Stimulated activated CD8-positive, alpha-beta memory T cell treated with anti-CD3 and anti-CD28 coated beads, Interleukin-2, amount 100 ng/mL, for 1 hour (primary cell): ENCODE measurements at places on chromosomes 12 and 14.

GRCh38 chr14:33356181-33356580, 417.5 kb downstream of the NPAS3 start:
- DNase-seq, result no peak

GRCh38 chr14:35378425-35379233, 25.9 kb downstream of the NFKBIA start:
- DNase-seq, result no peak

- DNase-seq, result no peak
Observed at GRCh38 chr12:105698075-105698474, 367.6 kb downstream of the C12orf75 start.

GRCh38 chr12:66011731-66012130, 118.8 kb downstream of the LLPH start:
- DNase-seq, result no peak

- no peak for DNase-seq
Observed at GRCh38 chr12:115010324-115010995, 326.5 kb upstream of the TBX3 start.

DNA sequence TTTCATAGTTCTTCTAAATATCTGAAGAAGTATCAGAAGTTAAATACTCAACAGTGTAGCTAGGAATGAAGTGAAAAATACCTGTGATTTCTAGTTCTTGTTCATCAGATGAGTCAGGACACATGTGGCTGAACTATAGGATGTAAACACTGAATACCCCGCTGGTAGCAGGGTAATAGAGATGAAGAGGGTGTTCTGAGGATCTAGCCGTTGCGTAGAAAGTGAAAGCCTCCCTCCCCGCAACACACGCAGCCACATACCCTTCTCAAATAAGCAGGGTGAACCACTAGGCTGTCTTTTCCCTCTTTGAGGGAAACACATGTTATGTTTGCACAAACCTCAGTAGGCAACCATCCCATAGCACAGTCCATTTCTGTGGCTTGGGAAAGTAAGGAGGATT, 16.4 kb upstream of the RNASE12 start:
- DNase-seq, result no peak
